Body of pancreas (tissue), 4 donors: ENCODE measurements at places on chromosomes 13 and 19. TPM values are rescaled to one million over a fixed set of nuclear protein-coding genes. Genes with fewer than 3 reads are reported as not detected.
A peak's percentile ranks its signal among the peaks of the same experiment; 100 is the strongest.

- peak; percentile 31 for DNase-seq
These were observed 699 bp downstream of the TMEM259 start for GRCh38 chr19:1019980-1020867.

DNA sequence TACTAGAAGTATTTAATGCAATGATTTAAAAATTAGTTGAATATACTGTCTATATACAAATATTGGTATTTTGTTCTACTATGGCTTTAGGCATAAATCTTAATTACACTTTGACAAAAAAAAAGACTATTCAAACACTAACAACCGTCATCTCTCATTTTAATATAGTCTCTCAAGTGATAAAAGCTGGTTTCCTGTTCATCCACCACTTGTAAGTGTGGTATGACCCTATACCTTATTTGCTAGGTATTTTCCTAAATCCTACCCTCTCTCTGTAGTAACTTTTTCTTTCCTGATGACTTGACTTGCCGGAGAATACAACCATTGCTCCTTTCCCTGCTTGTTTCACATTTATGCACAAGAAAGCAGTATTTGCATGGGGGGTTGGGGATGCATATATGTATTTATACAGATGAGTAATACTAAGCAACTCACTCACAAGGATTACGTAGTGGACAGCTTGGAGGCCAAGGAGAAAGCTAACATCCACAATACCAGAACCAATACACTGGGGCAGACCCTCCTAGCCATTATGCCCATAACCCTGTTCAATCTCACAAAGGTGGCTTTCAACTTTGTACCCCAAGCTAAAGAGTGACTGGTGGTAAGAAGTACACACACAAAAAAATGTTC is 12.7 kb upstream of the EFNB2 start:
- no peak for DNase-seq

DNA sequence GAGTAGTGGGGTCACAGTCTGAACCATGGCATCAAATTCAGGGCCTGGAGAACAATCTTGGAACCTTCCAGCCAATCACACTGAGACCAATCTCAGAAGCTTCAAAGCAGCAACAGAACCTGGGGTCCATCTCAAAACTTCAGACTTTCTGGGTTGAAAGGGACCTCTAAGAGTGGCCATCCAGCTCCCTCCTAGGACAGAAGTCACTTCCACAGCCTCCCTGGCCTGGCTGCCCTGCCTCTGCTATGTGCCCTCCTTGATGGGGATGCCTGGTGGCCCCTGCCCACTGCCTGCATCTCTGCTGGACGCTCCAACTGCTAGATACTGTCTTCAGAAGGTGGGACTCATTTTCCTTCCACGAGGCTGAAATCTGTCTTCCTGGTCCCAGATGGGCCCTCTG is 1.8 kb downstream of the TLE2 start:
- no peak for DNase-seq

DNA sequence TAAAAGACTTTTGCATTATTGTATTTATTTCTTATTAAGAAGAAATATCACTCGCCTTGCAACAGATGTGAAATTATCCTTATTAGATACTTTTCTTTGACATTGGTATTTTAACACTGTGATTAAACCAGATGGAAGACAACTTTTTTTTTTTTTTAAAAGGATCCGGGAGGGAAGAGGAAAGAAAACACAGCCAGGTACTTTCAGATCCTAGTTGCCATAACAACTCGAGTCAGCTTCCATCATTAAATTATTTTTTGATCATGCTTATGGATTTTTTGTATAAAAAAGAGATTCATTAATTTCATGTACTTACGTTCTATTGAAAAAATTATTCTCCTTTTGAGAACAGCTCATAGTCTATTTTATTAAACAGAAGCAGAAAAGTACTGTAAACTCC is 515.7 kb downstream of the TBC1D4 start:
- no peak for DNase-seq

DNA sequence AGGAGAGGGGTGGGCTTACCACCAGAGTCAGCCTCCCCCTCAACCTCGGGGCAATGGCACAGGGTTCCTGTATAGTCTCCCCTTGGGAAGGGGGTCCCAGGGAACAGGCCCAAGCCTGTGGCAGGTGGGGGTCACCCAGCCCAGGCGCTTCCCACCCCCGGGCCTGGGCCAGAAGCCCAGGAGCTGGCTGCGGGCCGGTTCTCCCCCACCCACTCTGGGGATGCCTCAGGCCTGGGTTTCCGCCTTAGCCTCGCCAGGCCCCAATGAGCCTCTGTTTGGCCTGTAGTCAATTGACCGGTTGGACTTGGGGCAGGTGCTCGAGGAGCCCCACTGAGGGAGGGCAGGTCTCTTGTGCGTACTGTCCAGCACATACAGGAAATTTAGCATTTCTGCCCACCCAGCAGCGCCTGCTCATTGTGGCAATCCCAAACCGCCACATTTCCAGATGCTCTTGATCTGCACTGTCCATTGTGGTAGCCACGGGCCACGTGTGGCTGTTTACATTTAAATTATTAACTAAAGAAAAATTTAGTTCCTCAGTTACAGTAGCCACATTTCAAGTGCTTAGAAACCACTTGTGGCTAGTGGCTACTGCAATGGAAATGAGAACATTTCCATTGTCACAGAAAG is 9.9 kb downstream of the LYL1 start:
- no peak for DNase-seq

DNA sequence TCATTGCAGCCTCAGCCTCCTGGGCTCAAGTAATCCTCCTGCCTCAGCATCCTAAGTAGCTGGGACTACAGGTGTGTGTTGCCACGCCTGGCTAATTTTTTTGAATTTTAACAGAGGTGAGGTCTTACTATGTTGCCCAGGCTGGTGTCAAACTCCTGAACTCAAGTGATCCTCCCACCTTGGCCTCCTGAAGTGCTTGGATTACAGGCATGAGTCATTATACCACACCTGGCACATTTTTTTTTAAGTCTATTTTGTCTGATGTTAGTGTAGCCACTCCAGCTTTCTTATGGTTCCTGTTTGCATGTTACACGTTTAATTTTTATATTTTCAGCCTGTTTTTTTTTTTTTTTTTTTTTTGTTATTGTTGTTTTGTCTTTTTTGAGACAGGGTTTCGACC is 24.8 kb downstream of the KDM4B start:
- no peak for DNase-seq

GRCh38 chr19:5026706-5027273 is 57.9 kb downstream of the KDM4B start:
- DNase-seq, result no peak

DNA sequence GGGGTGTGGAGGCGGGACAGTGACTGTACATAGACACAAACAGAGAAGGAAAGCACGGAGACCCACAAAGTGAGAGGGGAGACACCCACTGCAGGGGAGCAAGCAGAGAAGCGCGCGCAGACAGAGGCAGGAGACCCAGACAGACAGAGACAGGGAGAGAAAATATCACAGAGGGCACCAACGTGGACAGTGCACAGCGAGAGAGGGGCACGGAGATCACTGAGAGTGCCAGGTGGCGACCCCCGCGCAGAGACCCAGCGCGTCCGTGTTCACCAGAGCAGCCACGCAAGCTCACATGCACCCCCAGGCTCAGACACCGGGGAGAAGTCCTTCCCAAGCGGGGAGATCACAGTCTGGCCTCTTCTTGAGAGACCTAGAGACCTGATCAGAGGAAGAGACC is 1.4 kb upstream of the CACNG7 start:
- DNase-seq, result no peak

GRCh38 chr13:45534604-45535003 is 69.9 kb downstream of the COG3 start:
- DNase-seq, result no peak

DNA sequence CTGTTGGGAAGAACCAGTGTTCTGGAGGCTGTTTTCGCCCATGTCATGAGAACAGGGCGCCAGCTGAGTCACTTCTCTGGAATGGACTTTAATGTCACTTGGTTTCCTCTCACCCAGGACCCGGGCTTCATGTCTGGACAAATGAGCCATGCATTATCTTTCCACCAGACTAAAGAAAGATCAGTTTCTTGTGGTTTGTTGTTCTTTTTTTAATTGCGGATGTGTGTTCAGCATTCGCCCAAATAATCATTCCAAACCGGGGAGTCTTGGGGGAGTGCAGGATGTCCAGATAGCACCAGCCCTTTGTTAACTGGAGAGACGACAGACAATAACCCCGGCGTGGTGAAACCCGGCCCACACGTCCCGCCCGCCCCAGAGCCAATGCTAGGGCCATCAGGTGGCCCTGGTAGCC is 102.5 kb downstream of the COL4A2 start:
- DNase-seq, result no peak

- DNase-seq, result no peak
These were observed 103.6 kb upstream of the MYCBP2 start for GRCh38 chr13:77430377-77430951.

DNA sequence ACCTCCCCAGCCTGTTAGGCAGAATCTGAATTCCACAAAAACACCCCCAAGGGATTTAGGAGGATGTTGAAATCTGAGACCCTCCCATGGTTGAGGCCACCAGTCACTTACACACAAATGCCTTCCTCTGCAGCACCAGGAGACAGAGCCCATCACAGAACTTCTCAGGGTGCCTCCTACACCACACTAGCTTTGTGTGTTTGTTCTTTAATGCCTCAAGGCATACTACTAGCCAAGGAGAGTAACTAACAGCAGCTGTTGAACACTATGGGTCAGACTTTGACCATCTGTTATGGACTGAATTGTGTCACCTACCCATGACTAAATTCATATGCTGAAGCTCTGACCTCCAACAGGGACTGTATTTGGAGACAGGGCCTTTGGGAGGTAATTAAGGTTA is 9.5 kb upstream of the MED26 start:
- no peak for DNase-seq

The KLK14 gene
- not detected for total RNA-seq

The ITGBL1 gene
- 1.3 TPM for total RNA-seq

The EMC10 gene
- total RNA-seq, result 60.3 TPM
